ENCODE measurements at places on chromosomes 5 and 9.

DNA sequence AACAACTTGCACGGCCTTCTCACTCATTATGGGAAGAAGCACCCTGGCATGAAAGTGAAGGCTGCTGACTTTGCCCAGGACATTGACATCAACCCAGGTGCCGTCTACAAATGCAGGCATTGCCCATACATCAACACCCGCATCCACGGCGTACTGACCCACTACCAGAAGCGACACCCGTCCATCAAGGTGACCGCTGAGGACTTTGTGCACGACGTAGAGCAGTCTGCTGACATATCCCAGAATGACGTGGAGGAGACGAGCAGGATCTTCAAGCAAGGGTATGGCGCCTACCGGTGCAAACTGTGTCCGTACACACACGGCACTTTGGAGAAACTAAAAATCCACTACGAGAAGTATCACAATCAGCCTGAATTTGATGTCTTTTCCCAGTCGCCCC lies 65.4 kb downstream of the ZNF462 start:
- no peak for DNase-seq

DNA sequence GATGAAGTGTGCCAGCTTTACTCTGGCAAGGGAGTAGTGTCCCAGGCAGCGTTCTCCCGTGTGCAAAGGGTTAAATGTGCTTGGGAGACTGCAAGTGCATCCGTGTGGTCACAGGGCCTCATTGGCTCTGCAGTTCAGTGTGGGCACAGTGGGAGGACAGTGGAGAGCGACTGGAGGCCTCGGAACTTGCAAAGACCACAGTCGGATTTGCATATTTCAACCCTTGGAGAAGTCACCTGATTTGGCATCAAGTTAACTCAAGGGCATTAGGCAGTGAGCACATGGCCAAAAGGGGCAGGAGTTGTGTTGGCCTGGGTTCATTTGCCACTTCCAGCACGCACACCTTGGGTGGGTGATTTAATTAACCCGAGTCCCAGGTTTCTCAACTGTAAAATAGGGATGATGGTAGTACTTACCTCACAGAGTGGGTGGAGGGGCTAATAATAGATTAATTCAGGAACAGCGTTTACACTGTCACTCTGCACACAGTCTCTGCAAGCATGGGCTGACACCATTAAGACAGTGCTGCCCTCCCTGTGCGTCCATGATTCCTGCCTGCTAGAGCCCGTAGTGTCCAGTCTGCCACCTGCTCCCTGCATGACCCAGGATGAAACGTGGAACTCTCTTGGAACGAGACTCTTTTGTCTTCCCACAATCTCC lies 22.7 kb downstream of the JADE2 start:
- DNase-seq, result no peak

GRCh38 chr5:169183576-169183975 lies 117.4 kb downstream of the SLIT3 start:
- no peak for DNase-seq

DNA sequence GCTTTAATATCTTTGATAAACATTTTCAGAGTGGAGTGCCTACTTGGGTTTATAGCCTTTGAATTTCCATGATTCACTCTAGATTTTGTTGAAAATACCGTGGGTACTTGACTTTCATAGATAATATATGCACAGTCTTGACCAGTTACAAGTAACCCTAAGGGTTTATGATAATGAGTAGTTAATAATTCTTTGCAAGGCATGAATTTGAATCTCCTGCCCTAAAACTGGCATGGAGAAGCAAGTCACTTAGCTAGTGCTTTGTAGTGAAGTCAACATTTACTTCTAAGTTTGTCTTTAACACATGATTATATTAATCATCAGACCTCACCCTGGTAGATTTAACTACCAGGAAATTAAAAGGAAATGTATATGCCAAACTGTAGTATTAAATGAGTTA lies 115.8 kb downstream of the CWC27 start:
- DNase-seq, result no peak
